ENCODE measurements at places on chromosomes 12 and 14.
A peak's percentile ranks its signal among the peaks of the same experiment; 100 is the strongest.

GRCh38 chr12:132018193-132018916 lies 68.6 kb downstream of the EP400 start:
- DNase-seq, result no peak

- DNase-seq, result no peak
Measured at GRCh38 chr14:67853715-67854114, 34.1 kb downstream of the RAD51B start.

DNA sequence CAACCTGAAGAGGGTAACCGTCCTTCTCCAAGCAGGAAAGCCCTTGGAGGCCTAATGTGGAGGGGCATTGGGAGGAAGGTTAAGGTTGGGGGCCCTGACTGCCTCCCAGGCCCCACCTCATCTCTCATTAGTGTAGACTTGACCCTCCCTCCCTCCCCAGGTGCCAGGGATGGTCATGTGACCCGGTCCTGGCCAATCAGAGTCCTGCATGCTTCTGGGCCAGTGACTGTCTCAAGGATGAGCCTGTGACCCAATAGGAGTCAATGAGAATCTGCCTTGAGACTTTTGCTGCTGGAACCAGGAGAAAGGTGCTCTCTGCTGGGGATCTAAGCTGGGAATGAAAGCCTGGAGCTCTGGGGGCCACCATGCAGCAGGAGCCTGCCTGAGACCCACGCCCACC lies 70.8 kb downstream of the NCOR2 start:
- DNase-seq, result no peak

DNA sequence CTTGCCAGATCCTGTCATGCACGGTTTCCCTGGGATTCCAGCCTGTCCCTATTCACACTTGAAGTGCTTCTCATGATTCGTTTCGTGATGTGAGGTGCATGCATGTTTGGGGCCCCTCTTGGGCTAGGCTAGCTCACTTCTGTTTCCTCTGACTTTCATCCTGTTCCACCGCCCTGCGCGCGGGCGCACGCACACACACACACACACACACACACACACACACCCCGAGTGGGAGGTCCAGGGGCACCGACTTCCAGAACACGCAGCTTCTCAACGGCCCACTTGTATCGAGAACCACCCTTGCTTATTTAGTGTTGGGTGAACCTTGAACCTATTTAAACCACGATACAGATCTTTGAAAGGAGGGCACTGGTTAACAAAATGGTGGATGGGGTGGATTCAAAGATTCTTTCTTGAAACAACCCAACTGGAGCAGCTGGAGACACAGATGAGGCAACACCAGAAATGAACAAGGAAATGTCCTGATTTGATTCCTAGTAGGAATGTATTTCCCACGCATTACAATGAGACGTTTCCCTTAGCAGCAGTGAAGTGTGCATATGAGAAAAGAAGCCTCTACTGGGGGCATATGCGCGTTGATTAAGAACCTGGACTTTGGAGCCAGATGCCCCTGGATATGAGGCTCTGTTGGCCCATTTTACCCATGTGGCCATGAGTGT lies 16.3 kb downstream of the ELK3 start:
- no peak for DNase-seq

DNA sequence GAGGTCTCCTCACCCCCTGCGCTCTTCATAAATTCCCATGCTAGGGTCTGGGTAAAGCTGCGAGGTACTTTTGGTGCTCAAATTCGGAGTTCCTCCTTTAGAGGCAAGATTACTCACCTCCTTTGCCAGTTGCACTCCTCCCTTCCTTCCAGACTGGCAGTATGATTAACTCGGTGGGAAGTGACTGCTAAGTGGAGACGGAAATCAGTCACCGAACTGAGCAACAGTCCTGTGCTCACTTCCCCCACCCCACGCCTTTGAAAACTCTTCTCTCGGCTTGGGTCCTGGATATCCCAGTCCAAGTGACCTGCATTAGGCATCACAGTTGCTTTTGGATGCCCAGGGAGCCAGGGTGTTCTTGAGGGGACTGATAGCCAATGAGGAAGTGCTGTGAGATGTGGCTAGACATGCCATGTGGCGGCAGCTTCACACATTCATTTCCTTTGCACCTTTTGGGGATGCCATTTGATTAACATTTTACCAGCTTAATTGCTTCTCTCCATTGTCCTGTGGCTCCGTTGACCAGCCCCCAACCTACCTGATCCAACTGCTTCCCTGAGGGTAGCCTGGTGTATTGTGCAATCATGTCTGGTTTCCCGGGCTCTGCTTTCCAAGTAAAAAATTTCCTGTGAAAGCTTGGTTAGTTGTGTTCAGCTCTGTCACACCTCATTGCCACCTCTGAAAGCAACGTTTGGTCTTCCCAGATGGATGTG lies 840 bp downstream of the PNP start:
- peak; percentile 16 for DNase-seq

- no peak for DNase-seq
Measured at GRCh38 chr12:22264380-22264779, 70.1 kb downstream of the ST8SIA1 start.

- DNase-seq, result no peak
Measured at GRCh38 chr14:105255021-105255507, 6.7 kb downstream of the BTBD6 start.

- no peak for DNase-seq
Measured at GRCh38 chr12:89645434-89645833, 63.2 kb downstream of the ATP2B1 start.

DNA sequence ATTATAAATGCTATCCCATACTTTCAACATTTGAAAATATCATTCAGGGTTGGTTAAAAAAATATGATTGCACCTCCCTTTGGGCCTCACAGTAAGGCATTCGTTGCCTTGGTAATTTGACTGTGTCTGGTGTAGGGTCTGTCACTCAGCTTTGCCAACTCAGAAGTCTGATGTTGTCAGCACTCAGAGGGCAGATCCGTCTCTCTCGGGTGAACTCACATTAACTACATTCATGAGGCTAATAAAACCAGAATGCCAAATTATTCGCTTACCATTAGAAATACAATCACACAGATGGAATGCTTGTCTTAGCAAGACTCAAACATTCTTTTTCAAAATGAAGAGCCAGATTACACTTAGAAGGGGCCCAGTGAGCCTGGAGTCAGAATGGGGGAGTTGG lies 53.0 kb downstream of the NPAS3 start:
- DNase-seq, result no peak

GRCh38 chr12:53160000-53160399 lies 20.5 kb upstream of the ZNF740 start:
- no peak for DNase-seq

- no peak for DNase-seq
Measured at GRCh38 chr14:81006266-81006665, 50.8 kb downstream of the TSHR start.

DNA sequence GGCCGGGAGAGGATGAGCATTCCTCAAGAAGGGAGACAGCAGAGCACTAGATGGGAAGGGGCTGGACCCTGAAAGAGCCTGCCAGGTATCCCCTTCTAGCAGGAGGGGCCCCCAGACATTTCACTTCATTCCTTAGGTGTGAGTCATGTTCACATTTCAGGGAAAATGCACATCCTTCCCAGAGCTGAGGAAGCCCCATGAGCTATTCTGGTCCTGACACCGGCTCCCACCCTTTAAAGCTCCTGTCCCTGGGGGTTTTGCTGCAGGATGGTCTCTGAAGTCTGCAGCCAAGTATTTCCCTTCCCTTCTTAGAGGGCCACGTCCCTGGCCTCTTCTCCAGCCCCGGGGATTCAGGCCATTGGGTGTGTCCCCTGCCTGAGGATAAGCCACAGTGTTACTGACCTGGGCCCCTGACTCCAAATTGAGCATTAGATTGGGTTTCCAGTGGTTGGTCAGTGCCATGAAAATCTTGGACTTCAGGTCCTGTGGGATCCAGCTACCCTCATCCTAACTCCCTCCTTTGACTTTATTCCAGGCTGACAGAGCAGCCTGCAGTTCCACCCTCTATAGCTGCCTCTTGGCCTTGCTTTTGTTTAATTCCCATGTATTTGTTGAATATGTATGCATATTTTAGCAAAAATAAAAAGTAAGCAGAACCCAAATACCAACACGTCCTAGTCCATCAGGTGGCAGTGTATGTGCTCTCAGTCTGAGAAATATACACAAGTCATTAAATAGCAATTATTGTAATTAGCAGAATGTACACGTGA lies 267.1 kb downstream of the CACNA1C start:
- no peak for DNase-seq

DNA sequence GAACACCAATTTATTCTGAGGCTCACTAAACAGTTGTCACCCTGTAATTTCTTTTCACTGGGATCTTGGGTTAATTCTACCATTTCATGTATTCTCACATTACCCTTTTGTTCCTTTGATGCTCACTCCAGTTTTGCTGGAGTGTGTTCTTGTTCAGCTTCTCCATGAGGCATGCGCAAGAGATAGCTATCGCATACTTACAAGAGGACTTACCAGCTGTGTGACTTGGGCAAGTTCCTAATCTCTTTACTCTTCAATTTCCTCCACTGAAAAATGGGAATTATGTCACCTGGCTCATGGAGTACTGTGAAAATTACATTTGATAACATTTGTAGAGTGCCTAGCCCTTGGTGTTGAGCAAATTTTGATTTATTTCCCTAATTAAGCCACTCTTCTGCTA lies 56.5 kb upstream of the JDP2 start:
- DNase-seq, result no peak

DNA sequence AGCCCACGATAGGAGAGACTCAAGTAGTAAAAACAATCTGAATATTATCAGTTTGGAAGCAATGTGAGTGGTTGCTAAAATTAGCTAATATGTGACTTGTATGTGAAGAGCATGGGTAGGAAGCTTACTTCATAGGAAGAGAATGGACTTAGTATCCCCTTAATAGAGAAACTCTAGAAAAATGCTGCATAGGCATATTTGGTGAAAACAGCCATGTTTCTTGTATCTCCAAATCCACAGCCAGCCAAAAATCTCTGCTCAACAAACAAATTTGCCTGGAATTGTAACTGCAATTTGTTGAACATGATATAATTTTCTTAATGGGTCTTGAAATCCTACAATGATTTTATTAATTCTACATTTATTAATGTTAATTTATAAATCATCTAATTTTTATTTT lies 1252.9 kb upstream of the TMEM132C start:
- DNase-seq, result no peak

- no peak for DNase-seq
Measured at GRCh38 chr12:54704202-54704601, 56.0 kb upstream of the DCD start.

DNA sequence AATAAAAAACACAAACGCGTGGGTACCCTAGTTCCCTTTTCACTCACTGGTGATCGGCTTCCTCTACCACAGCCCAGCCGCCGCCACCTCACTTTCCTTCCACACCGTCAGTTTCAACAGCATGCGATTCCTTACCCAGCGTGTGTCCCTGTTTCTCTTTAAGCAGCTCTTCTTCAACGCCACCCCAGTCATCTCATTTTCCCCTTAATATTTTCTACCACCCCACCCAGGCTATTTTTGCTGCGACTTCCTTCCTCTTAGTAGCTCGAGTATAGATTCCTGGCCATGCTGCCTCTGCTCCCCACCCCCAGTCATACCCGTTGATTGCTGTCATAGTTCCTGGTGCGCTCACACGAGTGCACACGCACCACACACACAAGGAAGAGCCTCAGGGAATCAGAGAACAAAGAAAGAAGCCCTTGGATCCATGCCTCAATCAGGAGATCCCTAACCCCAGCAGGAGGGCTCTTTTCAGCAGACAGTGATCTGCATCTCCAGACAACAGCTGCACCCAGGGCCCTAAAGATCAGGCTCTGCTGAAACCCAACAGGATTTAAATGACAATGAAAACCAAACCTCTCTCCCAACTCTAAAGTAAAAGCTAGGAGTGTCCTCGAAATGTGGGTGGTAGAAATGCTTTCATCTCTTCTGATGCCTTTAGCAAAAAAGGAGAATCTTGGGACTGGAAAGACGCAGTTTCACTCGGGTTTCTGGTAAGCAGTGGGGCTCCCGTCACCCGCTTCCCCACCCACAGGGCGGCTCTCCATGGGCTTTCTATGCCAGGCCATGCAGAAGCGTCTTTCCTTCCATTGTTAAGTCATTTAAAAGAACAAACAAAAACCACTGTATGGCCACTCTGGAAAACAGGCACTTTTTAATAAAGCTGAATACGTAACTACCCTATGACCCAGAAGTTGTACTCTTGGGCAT lies 23.8 kb downstream of the VPS37B start:
- no peak for DNase-seq

GRCh38 chr12:85865890-85866289 lies 8.2 kb upstream of the NTS start:
- no peak for DNase-seq

DNA sequence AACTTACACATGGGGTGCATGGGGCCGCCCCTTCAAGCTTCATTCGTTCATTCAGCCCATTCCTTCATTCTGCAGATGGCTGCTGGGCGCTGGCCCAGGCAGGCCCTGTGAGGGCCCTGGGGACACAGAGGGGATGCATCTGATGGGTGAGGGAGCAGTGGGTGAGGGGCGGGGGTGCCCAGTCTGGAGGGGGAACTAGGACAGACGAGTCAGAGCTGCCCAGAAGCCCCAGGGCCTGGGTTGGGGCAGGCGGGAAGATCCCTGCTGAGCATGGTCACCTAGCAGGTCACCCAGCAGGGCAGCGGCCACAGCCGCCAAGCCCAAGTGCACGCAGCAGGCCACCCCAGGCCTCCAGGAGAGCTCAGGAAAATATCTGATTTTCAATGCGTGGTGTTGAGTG lies 14.1 kb downstream of the TRMT61A start:
- DNase-seq, result no peak

DNA sequence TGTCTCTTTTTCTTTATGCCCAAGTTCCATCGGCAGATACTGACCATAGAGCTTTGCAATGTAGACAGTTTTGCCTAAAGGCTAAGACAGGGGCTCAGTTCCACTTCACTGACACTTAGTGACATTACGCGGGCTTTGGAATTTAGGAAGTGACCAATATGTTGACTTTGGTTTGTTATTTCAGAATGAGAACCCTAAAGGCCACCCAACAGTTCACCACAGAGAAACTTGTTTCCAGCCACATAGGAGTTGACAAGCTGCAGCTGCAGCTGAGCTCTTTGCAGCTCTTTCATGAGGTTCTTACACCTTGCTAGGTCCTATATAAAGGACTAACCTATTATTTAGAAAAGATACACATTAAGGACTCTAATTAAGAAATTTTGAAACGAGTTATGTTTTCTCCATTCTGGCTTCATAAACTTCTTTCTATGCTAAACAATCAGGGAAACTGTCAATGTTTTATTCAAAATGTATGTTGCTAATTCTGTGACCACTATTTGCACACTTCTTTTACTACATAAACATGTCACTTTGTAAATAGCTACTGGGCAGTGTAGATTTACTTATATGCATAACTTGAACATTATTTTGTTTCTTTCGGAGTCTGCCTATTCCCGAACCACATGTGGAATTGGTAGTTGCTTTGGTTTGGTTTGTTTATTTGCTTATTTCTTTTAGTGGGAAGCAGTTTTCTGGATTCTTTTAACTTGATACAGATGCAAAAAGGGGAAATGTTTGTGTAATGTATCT lies 18.5 kb upstream of the KLRD1 start:
- no peak for DNase-seq

DNA sequence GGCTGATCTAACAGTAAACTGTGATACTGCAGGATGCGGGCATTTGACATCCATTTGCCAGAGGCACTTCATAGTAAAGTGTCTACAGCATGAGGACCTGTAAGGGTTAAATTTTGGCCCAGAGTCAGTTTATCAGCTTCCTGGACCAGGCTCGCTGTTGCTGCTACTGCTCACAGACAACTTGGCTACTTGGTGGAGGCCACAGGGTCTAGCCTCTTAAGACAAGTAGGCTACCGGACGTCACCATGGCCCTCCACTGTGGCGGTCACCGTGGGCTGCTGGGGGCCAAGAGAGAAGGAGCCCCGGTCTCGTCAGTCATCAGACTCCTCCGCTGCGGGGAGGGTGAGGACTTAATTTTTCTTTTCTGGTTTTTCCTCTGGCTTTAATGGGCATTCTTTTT lies 117.3 kb upstream of the PZP start:
- DNase-seq, result no peak

- no peak for DNase-seq
Measured at GRCh38 chr14:58942516-58942915, 246.0 kb upstream of the DAAM1 start.

All from NCI-H1105 (cell line).